Stimulated activated CD8-positive, alpha-beta memory T cell treated with anti-CD3 and anti-CD28 coated beads, Interleukin-4, amount 100 ng/mL, for 4 hours (primary cell): ENCODE measurements at places on chromosomes 6 and 20.

DNA sequence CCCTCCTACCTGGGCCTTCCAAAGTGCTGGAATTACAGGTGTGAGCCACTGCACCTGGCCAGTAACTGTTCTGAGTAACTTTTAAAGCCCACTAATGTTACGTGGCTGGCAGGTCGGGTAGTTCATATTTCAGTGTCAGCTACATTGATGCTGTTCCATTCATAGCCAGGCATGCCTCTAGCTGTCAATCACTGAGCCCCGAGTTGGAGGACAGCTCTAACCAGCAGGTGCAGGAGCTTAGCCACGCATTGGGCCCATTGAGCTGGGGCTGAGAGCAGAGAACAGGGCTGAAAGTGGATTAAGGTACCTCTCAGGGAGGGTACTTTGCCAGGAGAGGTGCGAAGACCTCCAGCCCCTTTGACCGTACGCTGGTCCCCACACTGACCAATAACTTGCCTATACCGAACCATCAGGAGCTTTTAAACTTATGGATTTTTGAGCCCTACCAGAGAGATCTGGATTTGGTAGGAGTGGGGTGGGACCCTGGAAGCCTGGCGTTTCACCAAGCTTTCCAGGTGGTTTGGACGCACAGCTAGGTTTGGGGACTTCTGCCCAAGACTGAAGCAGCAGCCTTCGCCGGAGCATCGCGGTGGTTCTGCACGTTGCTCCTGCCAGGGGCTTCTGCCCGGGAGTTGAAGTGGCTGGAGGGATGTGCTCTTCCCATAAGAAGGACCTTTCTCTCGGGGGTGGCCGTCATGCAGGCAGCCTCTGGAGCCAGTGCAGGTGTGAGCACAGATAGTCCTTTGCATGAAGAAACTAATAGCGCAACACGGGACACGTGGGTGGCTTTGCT, 82.6 kb downstream of the SERAC1 start:
- no peak for DNase-seq

GRCh38 chr6:32970413-32971241, 2.2 kb downstream of the BRD2 start:
- DNase-seq, result peak; percentile 68

DNA sequence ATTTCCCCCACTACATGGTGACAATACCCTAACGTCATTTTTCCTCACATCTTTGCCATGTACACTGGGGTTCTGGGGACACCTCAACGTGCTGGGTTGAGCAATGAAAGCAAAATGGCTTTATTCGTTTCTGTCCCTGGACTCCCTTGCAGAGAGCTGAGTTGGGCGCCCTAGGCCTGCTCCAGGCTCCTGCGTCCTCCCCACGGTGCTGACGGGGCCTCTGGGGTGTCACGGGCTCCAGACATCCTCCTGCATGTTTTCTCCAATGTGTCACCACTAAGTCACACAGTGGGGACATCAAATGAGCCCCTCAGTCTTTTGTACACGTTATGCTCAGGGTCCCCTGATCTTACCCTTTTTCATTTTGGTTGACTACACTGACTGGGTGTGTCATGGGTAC, 99.8 kb downstream of the TTLL2 start:
- DNase-seq, result no peak

DNA sequence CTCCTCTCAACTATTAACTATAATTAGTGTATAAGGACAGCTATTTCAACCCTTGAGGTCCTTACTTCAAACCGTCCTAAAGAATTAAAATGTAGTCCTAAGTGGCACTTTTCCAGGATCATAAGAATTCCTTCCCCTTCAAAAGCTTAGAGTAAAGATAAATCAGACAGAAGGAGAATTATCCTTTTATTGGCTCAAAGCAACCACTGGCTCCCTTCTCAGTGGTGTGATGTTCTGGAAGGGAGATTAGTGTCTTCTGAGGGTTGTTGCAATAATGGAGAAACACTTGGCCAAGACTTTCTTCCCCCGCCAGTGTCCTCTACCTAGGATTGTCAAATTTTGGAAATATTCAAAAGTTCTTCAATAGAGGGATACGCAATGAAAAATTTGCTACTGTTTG, 89.1 kb upstream of the PLEKHG1 start:
- DNase-seq, result no peak

GRCh38 chr6:134446896-134447295, 129.0 kb upstream of the SGK1 start:
- no peak for DNase-seq

DNA sequence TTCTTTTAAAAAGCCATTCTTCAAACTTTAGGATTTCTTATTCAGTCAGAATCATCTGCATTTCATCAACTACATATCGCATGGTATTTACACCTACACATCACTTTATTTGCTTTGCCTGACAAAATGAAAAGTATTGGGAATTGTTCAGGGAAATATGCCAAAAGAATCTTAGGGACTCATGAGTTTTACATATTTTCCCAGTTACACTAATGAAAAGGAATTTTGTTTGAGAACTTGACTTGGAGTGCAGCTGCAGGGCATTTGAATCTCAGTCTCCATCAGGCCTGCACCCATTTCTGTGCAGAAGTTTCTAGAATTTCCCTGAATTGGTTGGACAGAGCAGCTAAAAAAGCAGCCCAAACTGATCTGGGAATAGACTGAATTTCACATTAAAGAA, 65.3 kb downstream of the MTHFD1L start:
- no peak for DNase-seq

DNA sequence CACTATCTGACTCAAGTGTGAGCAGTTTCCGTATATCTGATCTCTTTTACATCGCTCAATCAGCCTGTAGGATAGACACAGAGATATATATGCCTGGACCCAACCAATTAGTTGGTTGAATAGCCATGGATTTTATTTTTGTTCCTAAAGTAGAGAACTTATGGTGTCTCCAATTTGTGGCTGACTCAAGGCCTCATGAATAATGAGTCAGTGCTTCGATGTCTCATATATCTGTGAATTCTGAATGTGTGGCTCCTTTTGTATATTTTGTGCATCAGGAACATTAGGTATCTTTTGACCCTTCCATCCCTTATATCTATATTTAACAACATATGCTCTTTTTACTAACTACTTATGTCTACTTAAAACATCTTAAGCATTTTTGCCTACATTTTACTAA, 64.5 kb downstream of the OR2B2 start:
- DNase-seq, result no peak

GRCh38 chr6:3610206-3610605, 141.3 kb downstream of the PXDC1 start:
- no peak for DNase-seq

DNA sequence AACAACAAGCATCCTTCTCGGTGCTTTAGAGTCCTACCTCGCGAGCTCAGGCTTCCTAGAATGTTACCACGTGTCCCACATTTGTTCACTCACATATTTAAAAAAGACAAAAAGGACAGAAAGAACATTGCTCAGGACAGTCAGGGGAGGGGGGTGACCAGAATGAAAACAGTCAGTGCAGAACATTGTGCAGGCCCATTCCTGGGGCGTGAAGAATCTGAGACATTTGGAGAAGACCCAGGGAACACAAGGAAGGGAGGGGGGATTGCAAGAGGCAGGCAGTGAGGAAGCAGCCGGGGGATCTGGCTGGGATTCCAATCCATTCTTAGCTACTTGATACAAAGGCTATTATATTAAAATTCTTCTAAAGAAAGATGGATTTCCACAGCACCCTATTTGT, 270.4 kb upstream of the CITED2 start:
- DNase-seq, result no peak

GRCh38 chr6:84050408-84050807, 16.8 kb downstream of the MRAP2 start:
- no peak for DNase-seq

DNA sequence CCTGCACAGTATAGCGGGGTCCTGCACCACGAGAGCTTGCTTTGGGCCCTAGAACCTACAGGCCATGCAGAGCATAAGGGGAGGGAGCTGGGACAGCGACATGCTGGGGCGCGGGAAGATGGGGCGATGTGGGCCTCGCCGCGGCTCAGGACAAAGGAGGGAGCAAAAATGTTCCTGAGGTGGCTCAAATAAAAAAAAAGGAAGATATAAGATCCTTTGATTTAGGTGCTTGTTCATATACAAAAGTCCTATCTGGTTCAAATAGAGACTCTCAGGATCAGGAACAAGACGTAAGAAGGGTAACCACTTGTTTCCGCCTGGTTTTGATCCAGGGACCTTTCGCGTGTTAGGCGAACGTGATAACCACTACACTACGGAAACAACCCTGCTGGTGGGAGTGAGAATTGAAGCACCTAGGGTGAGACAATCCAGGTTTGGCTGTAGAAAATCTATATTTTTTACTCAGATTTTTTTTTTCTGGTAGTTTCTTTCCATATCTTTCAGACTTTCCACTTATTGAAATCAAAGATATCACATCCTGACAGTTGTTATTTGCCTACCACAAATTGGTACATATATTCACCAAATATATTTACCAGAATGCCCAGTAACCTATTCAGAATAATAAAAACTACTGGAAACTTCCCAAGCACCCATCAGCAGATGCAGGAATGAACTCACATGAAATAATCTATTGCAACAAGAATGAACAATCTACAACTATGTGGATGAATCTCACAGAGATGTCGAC, 177.9 kb upstream of the ZNF184 start:
- no peak for DNase-seq

DNA sequence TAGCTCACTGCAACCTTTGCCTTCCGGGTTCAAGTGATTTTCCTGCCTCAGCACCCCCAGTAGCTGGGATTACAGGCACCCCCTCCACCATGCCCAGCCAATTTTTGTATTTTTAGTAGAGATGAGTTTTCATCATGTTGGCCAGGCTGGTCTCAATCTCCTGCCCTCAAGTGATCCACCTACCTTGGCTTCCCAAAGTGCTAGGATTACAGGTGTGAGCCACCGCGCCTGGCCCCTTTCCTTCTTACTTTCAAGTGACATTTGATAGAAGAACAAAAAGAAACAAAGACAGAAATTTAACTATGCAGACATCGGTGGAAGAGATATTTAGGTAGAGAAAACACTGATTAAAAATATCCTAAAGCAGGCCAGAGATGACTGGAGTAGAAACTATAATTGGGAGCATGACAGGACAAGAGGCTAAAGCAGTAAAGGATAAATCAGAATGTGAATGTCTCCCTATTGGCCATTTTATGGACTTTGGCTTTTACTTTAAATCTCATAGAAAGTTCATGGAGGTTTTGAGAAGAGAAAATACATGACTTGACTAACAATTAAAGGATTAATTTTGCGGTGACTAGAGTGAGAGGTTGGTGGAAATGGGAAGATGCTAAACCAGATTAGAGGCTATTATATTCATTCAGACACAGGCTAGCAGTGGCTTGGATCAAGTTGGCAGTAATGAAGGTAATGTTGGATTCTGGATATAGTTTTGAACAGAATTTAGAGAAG, 2.2 kb upstream of the EYS start:
- DNase-seq, result no peak

DNA sequence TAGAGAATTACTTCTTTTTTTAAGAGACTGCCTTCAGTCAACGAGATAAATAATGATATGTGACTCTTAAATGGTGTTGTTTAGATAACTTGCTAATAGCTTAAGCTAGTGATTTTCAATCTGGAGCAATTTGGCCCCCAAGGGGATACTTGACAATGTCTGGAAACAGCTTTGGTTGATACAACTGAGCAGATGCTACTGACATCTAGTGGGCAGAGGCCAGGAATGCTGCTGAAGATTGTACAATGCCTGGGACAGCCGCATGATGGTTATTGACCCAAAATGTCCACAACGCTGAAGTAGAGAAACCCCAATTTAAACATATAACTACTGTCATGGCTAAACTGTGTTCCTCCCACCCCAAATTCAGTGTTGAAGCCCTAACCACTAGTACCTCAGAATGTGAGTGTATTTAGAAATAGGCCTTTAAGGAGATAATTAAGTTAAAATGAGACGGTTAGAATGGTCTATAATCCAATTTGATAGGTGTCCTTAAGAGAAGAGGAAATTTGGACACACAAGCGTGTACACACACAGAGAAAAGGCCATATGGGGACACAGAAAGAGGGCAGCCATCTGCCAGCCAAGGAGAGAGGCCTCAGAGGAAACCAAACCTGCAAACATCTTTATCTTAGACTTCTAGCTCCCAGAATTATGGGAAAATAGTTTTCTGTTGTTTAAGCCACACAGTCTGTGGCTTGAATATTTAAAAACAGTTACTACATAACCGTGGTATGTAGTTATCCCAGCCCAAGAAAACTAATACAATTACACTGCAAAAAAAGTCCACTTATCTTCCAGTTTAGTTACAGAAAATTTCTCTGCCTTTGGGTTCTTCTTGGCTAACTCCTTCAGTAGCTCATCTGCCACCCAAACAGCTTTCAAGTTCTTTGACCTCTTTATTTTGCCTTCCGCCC, 22.2 kb downstream of the RWDD2A start:
- DNase-seq, result no peak

DNA sequence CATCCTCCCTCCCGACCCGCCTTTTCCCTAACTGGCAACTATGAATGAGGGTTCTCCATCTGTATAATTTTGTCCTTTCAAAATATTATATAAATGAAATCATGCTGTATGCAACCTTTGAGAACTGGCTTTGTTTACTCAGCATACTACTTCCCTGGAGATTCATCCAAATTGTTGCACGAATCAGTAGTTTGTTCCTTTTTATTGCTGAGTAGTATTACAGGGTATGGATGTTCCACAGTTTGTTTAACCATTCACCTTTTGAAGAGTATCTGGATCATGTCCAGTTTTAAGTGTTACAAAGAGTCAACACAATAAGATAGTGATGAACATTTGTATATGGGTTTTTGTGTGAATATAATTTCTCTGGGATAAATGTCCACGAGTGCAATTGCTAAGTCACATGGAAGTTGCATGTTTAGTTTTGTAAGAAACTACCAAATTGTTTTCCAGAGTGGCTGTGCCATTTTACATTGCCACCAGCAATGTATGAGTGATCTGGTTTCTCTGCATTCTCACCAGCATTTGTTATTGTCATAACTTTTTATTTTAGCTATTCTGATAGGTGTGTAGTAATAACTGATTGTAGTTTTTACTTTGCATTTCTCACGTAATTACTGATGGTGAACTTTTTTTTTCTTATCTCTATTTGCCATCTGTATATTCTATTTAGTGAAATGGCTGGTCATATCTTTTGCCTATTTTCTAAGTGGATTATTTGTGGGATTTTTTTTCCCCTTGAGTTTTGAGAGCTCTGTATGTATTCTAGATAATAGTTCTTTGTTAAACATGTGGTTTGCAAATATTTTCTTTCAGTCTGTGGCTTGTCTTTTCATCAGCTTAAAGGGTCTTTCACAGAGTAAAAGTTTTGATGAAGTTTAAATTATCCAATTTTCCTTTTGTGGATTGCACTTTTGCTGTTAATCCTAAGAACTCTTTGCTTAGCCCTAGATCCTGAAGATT, 14.4 kb upstream of the RNF24 start:
- DNase-seq, result no peak

DNA sequence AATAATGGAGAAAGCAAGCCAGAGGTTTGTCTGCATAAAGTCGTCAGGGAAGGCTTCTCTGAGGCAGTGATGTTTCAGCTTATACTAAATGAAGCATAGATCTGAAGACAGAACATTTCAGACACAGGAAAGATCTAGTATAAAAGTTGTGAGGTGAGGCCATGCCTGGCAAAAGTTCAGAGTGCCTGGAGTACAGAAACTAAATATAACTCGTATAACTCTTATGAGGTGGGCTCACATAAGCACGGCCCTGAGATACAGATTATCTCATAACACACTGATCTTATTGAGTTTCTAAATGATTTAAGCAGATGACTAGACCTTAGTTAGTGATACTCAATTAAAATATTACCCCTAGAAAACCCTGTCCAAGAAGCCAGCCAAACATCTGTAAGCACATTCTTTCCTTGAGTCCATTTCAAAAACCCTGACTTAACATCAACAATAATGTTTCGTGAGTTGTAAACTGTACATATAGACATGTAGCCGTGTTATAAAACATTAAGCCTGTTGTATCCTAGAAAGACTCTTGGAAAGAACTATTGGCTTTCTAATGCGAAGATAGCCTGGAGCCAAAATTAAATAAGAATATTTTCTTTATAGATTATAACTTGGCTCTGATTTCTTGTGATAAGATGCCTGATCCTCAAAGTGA, 667.6 kb downstream of the TENT5A start:
- no peak for DNase-seq
